Right hindlimb (tissue), 1 donor: ENCODE measurements at places on chromosomes 6 and 20.
A peak's percentile ranks its signal among the peaks of the same experiment; 100 is the strongest.

GRCh38 chr6:159444056-159444760 lies 248.8 kb downstream of the SOD2 start:
- DNase-seq: peak; percentile 86

DNA sequence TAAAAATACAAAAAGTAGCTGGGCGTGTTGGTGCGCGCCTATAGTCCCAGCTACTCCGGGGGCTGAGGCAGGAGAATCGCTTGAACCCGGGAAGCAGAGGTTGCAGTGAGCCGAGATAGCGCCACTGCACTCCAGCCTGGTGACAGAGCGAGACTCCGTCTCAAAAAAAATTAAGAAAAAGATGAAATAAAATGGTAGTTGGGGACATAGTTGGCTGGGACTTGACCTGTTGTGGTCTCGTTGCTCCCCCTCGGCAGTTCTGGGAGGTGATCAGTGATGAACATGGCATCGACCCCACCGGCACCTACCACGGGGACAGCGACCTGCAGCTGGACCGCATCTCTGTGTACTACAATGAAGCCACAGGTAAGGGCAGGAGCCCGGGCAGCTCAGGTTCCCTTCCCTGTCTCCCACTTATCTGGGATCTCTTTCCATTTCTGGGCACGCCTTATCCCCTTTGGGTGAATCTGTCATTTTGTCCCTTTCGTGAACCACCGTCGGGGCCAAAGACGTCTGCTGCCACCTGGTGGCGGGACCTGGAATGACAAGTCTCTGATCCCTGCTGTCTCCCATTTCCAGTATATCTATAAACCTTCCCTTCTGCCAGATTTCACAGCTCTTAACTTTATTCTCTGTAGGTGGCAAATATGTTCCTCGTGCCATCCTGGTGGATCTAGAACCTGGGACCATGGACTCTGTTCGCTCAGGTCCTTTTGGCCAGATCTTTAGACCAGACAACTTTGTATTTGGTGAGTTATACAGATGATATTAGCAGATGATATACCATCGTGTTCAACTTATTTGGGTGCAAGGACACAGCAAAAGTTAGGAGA lies 2.3 kb downstream of the TUBB start:
- DNase-seq: peak; percentile 83

DNA sequence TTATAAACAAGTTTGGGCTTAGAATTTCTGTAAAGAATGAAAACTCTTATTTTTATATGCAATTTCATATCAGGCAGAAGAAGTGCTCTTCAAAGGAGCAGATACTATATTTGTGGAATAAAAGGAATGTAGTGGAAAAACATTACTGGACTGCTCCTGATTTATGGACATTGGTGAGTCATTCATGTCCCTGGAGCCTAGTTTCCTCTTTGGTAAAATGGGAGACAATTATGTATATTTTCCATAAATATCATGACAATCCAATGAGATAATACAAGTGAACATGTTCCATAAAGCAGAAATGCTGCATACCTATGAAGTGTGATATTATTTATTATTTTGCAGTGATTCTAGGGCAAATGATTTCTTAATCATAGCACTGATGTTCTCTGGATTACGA lies 445.8 kb upstream of the CITED2 start:
- no peak for DNase-seq

- no peak for DNase-seq
Measured at GRCh38 chr20:59123678-59124255, 39.9 kb upstream of the ZNF831 start.

GRCh38 chr6:49051281-49051680 lies 411.8 kb downstream of the MMUT start:
- no peak for DNase-seq

- DNase-seq: no peak
Measured at GRCh38 chr6:135196739-135197510, 15.8 kb downstream of the MYB start.

DNA sequence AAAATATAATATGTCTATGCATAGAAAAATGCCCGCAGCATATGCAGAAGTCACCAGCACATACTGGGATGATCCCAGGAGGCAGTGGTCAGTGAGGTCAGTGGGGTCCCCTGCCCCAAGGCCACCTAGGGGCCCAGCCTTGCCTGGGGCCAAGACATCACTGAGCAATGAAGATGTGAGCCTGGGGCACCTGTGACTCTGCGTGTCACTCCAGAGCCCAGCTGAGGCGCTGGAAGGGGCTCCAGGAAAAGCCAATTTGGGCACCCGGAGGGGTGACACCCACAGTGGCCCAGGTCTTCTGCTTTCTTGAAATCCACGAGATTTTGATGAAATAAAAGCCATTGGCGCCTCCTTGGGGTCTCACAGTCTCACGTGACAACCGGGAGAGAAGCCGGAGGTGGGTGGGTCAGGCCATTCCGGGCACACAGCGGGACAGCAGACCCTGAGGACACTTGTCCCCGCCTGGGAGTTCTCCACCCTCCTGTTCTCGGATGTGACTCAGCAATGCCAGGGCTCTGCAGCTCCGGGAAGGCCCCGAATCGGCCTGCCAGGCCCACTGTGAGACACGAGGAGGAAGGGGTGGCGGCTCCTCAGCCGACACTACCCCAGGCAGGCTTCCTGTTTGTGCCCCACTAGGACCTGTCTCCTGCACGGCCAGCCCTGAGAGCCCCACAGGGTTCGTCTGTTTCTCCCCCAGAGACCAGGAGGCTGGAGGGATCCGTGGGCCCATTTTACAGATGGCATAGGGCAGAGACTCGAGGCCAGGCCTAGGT lies 24.4 kb upstream of the SLCO4A1 start:
- DNase-seq: no peak

DNA sequence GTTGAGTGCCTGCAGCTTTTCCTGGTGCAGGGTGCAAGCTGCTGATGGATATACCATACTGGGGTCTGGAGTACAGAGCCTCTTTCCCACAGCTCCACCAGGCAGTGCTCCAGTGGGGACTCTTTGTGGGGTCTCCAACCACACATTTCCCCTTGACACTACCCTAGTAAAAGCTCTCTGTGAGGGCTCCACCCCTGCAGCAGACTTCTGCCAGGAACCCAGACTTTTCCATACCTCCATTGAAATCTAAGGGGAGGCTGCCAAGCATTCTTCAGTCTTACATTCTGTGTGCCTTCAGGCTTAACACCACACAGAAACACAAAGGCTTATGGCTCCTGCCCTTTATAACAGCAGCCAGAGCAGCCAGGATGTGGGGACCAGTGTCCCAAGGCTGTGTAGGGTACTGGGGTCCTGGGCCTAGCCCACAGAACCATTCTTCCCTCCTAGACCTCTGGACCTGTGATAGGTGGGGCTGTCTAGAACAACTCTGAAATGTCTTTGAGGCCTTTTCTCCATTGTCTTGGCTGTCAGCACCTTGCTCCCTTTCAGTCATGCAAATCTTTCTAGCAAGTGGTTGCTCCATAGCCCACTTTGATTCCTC lies 65.7 kb downstream of the TBXT start:
- DNase-seq: no peak

DNA sequence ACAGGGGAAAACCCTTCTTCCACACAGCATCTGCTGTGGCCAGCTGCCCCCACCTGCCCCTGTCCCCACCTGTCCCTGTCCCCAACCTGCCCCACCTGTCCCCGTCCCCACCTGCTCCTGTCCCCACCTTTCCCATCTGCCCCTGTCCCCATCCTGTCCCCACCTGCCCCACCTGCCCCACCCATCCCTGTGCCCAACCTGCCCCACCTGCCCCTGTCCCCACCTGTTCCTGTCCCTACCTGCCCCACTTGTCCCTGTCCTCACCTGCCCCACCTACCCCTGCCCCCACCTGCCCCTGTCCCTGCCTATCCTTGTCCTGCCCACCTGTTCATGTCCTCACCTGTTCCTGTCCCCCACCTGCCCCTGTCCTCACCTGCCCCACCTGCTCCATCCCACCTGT lies 6.4 kb upstream of the MYT1 start:
- no peak for DNase-seq

DNA sequence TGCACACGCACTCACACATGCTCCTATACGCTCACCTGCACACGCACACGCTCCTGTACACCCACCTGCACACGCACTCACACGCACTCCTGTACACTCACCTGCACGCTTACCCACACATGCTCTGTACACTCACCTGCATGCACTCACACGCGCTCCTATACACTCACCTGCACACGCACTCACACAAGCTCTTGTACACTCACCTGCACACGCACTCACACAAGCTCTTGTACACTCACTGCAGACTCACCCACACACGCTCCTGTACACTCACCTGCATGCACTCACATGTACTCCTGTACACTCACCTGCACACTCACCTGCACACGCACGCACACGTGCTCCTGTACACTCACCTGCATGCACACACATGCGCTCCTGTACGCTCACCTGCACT lies 22.0 kb upstream of the TAF4 start:
- no peak for DNase-seq

- no peak for DNase-seq
Measured at GRCh38 chr6:90689172-90689571, 102.3 kb upstream of the MAP3K7 start.

DNA sequence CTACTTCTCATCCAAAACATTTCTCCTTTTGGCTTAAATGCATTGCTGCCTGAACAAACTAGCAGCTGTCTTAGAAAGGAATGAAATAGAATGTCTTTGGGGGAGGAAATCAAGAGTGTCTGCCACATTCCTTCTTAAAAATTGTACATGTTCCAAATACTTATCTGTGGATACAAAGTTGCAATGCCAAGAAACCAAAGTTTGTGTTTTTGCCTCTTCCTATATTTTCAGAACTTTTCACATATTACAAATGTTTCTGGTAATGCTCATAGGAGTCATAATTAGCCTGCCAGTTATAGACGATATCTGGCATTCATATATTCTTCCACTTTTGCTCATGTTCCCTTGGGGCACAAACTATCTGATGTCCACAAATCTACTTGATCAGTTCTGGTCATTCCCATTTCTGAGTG lies 165.5 kb upstream of the BMP5 start:
- DNase-seq: no peak

DNA sequence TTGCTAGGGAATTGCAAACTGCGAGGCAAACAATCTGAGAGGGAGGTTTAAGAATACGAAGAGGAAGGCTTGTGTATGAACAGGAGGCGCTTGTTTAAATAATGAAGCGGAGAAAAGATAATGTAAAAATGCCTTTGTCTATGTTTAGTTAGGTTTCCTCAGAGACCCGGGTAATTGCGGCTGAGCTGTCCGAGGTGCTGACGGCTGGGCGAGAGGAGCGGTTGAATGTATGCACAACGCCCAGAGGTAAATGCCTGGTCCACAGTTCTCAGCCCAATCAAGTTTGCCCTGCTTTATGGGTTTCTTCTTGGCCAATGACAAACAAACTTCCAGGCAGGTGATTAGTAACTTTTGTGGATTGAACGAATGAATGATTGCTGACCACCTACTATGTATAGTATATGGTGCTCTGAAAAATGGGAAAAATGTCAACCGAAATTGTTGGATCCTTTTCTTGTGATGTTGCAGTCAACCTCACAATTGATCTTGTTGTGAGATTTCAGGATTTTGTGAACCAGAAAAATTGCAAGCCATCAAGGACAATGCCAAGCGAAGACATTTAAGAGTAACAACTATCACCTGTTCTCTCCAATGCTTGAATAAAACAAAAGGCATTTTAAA lies 38.3 kb upstream of the SLC32A1 start:
- DNase-seq: peak; percentile 79

DNA sequence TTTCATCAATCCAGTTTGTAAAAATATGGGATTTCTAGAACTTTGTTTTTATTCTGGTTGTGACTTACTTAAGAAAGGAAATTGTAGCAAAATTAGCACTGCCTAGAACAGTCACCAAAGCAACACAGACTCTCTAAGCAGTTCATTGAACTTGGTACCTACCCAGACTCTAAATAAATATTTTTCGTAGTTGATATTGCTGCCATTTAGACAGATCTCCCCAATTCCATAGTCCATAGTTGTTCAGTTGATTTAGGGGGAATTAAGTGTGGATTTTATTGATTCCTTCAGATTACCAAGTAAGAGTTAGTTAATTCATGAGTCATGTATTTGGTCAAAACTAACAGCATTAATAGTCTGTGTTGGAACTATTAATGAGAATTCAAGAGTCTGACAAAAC lies 822.5 kb downstream of the DHX35 start:
- no peak for DNase-seq

GRCh38 chr20:60101891-60102281 lies 143.7 kb downstream of the CDH26 start:
- DNase-seq: no peak

DNA sequence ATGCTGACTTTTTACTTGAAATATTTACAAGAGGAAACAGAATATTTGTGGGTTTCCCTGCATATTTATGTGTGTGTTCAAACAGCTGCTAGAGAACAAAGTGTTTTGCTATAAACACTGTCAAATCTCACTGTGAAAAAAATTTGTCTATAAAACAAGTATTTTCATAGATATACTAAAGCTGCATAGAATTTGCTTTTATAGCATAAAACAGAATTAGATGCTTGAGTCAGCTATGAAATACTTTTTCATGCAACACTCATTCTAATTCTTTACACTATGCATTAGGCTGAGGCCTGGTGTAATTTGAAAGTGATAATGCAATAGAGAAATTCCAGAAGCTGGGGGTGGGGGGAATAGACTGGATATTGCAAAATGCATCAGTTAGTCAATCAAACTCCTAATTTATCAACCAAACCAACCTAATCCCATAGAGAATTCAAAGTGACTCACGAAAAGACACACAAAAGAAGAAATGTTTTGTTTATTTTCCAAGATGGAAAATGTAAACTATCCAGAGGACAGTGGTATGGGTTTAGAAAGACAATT lies 148.2 kb downstream of the LAMA2 start:
- no peak for DNase-seq

GRCh38 chr6:41371461-41371991 lies 36.1 kb downstream of the NCR2 start:
- DNase-seq: peak; percentile 54

DNA sequence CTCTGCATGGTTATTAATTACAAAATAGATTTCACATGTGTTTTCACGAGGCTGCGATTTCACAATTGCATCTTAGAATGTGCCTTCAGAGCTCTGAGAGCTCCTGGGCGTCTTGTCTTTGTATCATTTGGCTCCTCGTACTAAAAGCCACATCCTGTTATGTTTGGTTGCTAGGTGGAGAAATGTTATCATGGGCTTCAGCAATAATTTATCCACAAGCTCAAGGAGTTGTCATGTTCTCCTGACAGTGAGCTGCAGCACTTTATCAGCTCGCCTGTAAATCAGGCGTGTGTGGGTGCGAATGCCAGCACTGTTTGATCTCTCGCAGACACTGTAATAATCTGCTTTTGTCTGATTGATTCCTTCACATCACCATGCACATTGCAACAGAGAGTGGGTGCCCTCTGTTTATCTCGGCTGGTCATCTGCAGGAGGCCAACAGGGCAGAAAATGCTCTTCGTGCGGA lies 218.6 kb upstream of the ZFP64 start:
- DNase-seq: no peak

DNA sequence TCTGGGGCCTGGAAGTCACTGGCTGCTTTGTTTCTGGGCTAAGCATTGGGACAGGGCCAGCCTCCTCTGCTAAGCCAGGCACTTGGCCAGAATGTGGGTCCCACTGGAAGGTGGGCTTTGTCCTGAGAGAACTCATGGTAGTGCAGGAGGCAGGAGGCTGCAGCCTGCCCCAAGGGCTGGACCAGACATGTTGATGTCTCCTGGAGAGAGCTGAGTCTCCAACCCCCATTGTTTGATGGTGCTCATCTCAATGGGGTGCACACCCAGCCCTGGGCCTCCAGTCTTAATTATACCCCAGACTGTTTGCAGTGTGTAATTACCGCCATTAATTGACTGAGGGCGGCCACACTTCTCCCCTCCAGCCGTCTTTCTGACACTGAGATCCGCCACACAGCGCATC lies 220.5 kb upstream of the PMEPA1 start:
- no peak for DNase-seq
